Stimulated activated CD4-positive, alpha-beta T cell treated with anti-CD3 and anti-CD28 coated beads, Interleukin-1b, Interleukin-23, amount 100 ng/mL, for 1 hour (primary cell): ENCODE measurements at places on chromosomes 5 and 9.

DNA sequence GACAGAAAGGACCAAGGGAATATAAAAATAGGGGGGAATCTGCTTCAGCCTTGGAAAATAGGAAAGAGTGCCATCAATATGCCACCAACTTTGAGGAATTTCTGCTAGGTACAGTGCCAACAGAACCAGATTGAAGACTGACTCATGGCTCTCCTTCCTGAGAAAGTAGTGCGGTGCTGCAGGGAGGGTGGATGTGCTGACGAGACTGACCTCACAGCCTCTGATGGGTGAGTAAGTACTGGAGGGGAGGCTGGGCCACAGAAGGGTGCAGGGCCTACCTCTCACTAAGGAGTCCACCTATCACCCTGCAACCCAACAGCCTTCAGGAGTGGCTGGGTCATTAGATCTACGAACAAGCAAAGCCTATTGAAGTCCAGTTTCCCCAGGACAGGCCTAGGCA is 187.6 kb downstream of the GABBR2 start:
- DNase-seq: no peak

DNA sequence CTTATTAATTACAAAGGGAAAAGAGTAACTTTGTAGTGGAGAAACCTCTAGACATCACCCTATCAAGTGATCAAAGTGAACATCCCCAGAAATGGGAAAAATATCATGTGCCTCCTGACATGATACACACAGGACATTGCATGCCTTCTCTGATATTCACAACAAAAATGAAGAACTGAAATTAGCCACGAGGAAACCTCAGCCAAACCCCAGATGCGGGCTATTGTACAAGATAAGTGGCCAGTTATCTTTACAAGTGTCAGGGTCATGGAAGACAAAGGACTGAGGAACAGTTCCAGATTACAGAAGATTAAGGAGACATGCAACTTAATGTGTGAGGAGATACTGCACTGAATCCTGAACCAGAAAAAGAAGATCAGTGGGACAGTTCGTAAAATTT is 23.8 kb upstream of the NPM1 start:
- DNase-seq: no peak

- no peak for DNase-seq
These were observed 140.0 kb downstream of the MUSK start for GRCh38 chr9:110808599-110808980.

GRCh38 chr5:116859666-116860320 is 285.2 kb upstream of the SEMA6A start:
- DNase-seq: no peak

DNA sequence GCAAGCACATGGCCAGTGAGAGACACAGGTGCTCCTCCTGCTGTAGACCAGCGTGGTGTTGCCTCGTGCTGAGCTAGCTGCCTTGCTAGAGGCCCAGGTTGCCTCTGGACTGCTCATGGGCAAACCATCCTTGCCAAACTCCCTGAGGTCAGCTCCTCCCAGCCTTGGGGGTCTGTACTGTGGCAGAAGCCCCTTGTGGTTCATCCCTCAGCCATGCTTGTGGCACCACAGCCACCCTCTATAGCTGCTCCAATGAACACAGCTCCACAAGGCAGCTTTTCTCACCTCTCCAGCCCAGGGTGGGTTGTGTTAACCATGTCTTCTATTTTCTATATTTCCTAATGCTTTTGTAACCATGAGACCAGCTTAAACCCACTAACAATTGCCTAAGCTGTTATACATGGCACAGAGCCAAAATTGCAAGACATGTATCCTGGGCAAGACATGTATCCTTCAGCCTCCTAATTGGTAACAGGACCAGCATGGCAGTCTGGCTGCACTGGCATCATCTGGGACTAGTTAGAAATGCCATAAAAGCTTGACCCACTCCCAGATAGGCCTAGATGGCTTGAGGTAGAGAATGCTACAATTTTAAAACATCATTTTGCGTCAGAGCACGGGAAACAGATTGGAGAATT is 183.1 kb upstream of the S1PR3 start:
- no peak for DNase-seq

- no peak for DNase-seq
These were observed 261.9 kb upstream of the ZNF462 start for GRCh38 chr9:106600955-106601560.

- no peak for DNase-seq
These were observed 722.8 kb upstream of the GRAMD2B start for GRCh38 chr5:125700380-125700861.
